ENCODE measurements at places on chromosomes 2 and 18.

DNA sequence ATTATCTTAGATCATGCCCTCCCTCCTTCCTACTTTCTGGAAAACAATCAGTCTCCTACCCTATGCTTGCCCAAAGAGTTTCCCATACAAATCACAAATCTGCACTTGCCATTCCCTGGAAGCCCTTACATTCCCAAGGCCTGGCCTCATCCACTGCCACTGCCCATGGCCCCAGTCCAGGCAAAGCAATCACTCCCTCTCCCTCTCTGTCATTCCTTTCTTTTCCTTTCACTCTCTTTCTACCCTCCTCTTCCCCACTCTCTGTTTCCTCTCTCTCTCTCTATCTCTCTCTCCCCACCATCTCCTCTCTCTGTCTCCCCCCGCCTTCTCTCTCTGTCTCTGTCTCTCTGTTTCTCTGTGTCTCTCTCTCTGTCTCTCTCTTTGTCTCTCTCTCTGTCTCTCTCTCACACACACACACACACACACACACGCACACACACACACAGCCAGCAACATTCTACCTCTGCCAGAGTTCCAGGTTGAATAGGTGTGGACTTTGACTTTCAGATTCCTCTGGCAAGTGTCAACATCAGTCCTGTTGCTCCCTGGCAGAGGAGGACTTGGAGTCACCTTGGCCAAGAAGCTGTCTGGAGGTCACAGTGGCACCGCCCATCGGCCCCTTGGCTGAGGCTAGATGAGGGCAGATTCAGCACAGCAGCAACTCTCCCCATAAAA lies 43.7 kb upstream of the NAT8 start:
- no peak for DNase-seq

DNA sequence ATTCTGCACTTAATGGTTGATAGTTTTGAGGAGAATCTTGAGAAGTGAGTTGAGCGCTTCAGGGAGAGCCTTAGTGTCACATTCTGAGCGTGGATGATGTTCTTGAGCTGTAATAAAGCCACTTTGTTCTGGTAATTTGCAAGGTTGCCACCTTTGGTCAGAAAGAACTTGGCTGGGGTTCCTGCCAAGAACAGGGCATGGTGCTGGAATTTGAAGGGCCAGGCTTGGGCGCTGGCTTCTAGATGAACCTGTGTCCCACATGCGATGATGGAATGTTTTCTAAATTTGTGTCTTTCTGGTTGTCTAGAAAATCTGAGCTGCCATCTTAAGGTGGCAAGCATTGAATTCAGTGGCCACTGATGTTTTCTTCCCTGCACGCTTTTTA lies 124.1 kb upstream of the EML6 start:
- no peak for DNase-seq

DNA sequence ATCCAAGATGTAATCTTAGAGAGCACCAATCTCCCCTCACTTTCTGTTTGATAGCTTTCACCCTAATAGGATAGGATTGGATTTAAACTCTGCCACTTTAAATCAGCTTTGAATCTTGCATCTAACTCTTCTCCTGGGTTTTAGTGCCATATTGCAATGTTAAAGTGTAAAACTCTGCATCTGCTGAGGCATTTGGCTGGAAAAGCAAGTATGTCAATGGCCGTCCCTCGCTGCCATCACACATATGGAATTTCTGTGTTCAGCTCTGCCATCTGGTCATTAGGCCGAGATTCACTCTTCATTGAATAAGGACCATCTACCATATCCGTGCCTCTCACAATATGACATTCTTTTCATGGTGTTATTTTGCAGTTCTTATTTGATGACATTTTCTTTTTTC lies 728.1 kb upstream of the PIK3C3 start:
- DNase-seq, result no peak

GRCh38 chr2:28463211-28463816 lies 32.5 kb upstream of the PLB1 start:
- DNase-seq, result no peak

DNA sequence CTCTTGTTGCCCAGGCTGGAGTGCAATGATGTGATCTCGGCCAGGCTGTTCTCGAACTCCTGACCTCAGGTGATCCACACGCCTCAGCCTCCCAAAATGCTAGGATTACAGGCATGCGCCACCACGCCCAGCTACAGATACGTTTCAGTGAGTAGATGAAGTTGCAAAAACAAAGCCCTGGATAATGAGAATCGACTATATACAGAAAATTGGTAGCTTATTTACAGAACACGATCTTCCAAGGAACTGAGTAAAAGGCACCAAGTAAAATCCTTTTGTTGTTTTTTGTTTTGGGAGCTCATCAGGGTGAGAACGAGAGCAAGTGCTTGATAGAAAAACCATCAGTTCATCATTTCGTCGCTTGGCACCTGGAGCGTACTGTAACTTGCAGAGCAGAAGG lies 62.8 kb downstream of the MYCN start:
- DNase-seq, result no peak

GRCh38 chr2:10427618-10427949 lies 20.5 kb downstream of the ODC1 start:
- DNase-seq, result no peak

- no peak for DNase-seq
Measured at GRCh38 chr18:36812678-36813077, 16.1 kb downstream of the TPGS2 start.

- DNase-seq, result no peak
Measured at GRCh38 chr18:6255116-6255705, 159.5 kb downstream of the L3MBTL4 start.

DNA sequence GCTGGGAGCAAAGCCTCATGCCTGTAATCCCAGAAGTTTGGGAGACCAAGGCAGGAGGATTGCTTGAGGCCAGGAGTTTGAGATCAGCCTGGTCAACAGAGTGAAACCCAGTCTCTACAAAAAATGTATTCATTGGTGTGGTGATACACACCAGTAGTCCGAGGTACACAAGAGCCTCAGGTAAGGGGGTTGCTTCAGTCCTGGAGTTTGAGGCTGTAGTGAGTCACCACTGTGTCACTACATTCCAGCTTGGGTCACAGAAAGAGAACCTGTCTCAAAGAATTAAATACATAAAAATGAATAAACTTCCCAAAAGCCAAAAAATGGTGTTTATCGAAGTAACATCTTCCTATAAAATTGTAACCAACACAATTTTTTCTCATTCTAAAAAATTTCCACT lies 568.1 kb upstream of the LINC00305 start:
- DNase-seq, result no peak

DNA sequence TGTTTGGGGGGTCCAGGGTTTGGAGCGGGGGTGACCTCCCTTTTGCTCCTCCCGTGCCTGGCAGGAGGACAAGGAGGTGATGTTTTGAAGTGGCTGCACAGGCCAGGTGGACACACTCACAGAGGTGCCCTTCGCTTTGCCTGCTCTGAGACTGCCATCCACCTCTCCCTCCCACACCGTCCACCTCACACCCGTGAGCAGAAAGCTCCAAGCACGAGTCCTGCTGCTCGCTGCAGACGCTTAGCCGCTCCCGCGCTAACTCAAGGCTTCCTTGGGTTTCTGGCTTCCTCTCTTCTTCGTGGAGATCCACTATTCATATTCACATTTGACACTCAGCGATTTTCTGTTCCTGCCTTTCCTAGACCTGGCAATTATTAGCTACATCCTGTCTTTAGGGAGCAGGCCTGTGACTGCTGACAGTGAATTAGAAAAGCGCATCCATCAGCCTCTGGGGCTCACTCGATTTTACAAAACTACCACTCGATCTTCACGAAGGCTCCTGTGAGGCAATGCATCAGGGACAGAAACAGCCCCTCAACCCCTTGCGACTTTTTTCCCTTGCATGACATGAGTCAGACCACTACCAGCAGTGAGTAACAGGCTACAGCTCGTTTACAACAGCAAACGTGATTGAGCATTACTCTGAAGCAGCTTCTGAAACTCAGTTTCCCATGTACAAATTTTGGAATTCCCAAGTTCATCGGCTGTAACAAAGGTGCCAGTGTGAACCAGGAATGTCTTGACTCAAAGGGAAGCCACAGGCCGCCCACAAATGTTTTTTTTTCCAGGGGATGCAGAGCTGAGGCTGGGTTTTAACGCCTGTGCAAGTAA lies 238.7 kb upstream of the SOX11 start:
- no peak for DNase-seq

GRCh38 chr2:55856936-55857335 lies 66.6 kb downstream of the EFEMP1 start:
- DNase-seq, result no peak

DNA sequence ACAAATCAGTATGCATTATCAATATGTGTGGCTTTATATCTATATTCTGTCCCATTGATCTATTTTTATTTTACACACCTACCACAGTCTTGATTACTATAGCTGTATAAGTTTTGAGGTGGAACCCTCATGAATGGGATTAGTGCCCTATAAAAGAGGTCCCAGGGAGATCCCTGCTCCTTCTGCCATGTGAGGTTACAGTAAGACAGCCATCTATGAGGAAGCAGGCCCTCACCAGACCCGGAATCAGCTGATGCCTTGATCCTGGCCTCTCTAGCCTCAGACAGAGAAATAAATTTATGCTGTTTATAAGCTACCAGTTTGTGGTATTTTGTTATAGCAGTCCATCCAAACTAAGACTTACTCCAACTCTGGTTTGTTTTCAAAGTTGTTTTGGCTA lies 54.9 kb downstream of the HNRNPLL start:
- no peak for DNase-seq

- DNase-seq, result peak; percentile 10
Measured at GRCh38 chr2:70552501-70553333, 909 bp downstream of the TGFA start.
